ENCODE measurements at places on chromosomes 1 and 21.

- no peak for DNase-seq
These were observed 18.7 kb downstream of the DUSP10 start for GRCh38 chr1:221723018-221723847.

- DNase-seq = no peak
These were observed 8.3 kb downstream of the IL20 start for GRCh38 chr1:206873603-206874188.

DNA sequence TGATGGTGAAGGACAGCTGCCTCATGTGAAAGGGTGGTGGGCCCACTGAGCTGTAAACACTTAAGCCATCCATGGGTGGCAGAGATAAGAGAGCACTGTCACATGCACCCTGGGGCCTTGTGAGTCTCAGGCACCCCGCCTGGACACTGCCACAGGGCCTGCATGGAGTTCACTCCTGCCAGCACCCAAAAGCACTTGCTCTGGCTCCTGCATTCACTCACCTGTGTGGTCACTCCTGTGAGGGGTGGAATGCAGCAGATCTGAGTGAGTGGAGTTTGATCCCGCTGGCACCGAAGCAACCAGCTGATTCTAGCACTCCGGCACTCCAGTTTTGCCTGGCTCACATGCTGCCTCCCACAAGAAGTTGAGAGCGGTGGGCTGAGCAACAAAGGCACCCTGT lies 1142.1 kb upstream of the PRMT6 start:
- no peak for DNase-seq

GRCh38 chr1:117679299-117679698 lies 73.5 kb downstream of the TENT5C start:
- DNase-seq = no peak

DNA sequence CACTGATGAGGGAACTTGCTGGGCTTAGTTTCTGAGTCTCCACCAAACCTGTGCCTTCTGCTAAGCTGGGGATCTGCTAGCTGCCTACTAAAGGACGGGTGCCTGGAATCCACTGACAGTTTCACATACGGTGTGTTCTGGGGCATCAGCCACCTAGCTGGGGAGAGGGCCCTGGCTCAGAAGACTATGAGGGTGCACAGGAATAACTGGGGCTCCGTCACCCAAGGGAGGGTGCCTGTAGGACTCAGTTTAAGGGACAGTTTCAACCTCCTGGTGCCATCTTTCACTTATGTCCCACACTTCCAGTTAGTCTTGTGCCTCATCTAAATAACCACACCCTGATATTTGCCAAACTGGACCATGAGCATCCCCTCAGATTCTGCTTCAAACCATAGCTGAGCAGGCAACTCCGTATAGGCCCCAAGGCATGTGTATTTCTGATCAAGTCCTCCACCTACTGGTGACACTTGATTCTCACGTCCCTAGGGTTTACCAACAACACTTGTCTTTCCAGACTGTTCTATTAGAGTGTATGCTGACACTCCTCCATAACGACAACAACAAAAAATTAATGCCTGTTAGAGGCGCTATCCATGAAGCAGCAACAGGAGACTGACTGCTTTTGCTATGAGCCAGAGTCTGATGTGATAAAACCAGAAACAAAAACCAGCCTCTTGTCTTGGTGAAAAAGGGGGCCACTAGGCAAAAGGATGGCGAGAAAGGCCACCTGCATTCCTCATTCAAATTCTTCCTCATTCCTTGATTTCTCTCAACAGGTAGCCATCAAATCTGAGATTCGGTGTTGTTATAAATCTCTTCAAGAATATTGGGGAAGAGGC lies 55.0 kb upstream of the PAXBP1 start:
- peak; percentile 27 for DNase-seq

- DNase-seq = no peak
These were observed 21.2 kb downstream of the AGRN start for GRCh38 chr1:1041092-1041523.

GRCh38 chr1:235450433-235450832 lies 53.8 kb downstream of the B3GALNT2 start:
- DNase-seq = no peak

- DNase-seq = no peak
These were observed 86.4 kb downstream of the DDAH1 start for GRCh38 chr1:85378534-85378933.

DNA sequence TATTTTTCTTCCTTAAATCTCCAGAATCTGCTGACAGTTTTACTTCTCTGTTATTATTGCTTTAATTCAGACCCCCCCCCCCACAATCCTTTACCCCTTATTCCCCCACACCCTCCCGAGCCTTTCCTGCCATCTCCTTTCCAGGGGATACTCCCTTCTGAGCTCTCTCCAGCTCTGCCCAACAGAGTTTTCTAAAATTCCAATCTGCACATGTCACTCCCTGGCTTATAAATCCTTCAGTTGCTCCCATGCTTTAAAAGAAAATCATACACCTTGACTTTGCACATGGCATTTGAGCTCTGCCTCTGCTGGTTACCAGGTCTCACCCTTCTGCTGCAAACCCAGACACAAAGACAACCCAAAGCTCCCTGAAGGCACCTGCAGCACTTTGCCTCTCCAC lies 11.7 kb upstream of the EPS8L3 start:
- DNase-seq = no peak

- no peak for DNase-seq
These were observed 20.9 kb upstream of the CDCP2 start for GRCh38 chr1:54173681-54174080.

All from GM12892 (cell line).